ENCODE measurements at places on chromosomes 11 and 22. TPM values are rescaled to one million over a fixed set of nuclear protein-coding genes. Genes with fewer than 3 reads are reported as not detected.
A peak's percentile ranks its signal among the peaks of the same experiment; 100 is the strongest.

Gene IL18
- 31.6 TPM for total RNA-seq

DNA sequence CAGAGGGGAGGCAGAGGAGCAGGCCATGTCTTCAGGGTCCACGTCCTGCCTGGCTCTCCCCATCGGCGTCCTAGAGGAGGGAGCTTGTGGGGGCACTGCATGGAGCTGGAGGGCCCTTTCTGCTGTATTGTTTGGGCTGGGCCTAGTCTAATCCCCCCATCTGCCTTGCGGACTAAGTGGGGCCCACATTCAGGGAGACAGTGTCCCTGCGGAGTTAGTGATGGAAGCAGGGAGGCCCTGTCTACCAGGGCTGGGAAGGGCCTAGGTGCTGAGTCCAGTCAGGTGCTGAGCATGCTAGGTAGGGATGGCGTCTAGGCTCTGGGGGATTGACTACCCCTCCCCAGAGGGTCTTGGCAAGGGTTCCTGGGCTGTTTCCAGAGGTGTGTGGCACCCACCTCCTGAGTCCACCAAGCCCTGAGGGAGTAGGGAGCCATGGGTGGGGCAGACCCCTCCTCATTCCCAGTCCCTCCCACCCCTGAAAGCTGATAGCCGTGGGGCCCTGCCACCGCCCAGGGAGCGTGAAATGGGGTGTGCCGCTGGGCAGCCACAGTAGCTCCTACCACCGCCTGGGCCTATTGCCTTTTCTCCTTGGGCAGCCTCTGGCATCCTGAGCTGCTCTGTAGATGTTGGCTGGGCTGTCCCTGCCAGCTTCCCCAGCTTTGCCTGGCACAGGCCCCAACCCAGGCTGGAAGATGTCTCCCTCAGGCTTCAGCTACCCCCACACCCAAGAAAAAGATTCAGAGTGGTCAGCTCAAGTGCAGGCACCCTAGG is 1.9 kb upstream of the POLD4 start:
- H3K36me3 ChIP-seq = no peaks in the 10 kb centered on the region
- H3K27me3 ChIP-seq = no peaks in the 10 kb centered on the region
- H3K4me3 ChIP-seq = no peak overlapping the region
- H3K4me1 ChIP-seq = peaks cover 80% of the 10 kb centered on the region
- DNase-seq = no peak

Gene SAC3D1
- total RNA-seq = 3.1 TPM

Gene COMMD9
- 26.3 TPM for total RNA-seq

Gene SLC22A25
- not detected for total RNA-seq

GRCh38 chr11:64245797-64246620 is 734 bp downstream of the PPP1R14B start:
- H3K27ac ChIP-seq = peak overlapping the region; percentile 76
- H3K4me1 ChIP-seq = peaks cover 67% of the 10 kb centered on the region
- peak overlapping the region; percentile 69 for H3K4me3 ChIP-seq
- H3K36me3 ChIP-seq = peaks cover 15% of the 10 kb centered on the region
- peak; percentile 70 for DNase-seq

GRCh38 chr11:34613552-34614056 is 7.3 kb upstream of the EHF start:
- H3K27ac ChIP-seq = no peak overlapping the region
- peaks cover 15% of the 10 kb centered on the region for H3K4me1 ChIP-seq
- H3K27me3 ChIP-seq = no peaks in the 10 kb centered on the region
- H3K36me3 ChIP-seq = no peaks in the 10 kb centered on the region

- peak; percentile 55 for DNase-seq
- H3K27me3 ChIP-seq = no peaks in the 10 kb centered on the region
- H3K27ac ChIP-seq = no peak overlapping the region
- H3K4me3 ChIP-seq = no peak overlapping the region
- no peaks in the 10 kb centered on the region for H3K36me3 ChIP-seq
- H3K4me1 ChIP-seq = peaks cover 7% of the 10 kb centered on the region
Observed at GRCh38 chr22:33756508-33756949, 163.7 kb downstream of the LARGE1 start.

Gene RIN1
- total RNA-seq = 0.58 TPM

GRCh38 chr11:63993993-63994392 is 7.8 kb downstream of the OTUB1 start:
- no peaks in the 10 kb centered on the region for H3K27me3 ChIP-seq
- DNase-seq = no peak
- peaks cover 92% of the 10 kb centered on the region for H3K36me3 ChIP-seq
- no peak overlapping the region for H3K27ac ChIP-seq

DNA sequence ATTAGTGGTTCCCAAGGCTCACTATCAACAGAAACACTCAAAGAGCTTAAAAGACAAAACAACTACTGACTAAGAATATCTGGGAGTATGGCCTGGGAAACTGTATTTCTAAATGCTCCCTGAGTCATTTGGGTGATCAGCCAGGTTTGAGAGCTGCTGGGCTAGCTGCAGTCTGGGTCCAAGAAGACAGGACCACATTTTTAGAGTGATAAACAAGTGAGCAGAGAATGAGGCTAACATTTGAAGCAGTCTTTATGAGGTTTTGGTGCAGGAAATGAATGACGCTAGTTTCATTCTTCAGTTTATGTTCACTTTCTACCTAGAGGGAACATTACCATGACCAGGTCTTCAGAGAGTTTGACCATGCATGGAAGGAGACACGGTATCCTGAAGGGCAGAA is 97.7 kb downstream of the TEAD1 start:
- peaks cover 2% of the 10 kb centered on the region for H3K36me3 ChIP-seq
- no peak overlapping the region for H3K4me3 ChIP-seq
- no peak overlapping the region for H3K27ac ChIP-seq
- peaks cover 21% of the 10 kb centered on the region for H3K4me1 ChIP-seq
- H3K27me3 ChIP-seq = no peaks in the 10 kb centered on the region

Gene PRSS23
- 4.1 TPM for total RNA-seq

GRCh38 chr22:24089951-24090350 is 78.8 kb downstream of the CABIN1 start:
- peaks cover 59% of the 10 kb centered on the region for H3K36me3 ChIP-seq
- DNase-seq = no peak
- no peaks in the 10 kb centered on the region for H3K27me3 ChIP-seq
- no peaks in the 10 kb centered on the region for H3K4me1 ChIP-seq
- H3K27ac ChIP-seq = no peak overlapping the region
- H3K4me3 ChIP-seq = no peak overlapping the region

DNA sequence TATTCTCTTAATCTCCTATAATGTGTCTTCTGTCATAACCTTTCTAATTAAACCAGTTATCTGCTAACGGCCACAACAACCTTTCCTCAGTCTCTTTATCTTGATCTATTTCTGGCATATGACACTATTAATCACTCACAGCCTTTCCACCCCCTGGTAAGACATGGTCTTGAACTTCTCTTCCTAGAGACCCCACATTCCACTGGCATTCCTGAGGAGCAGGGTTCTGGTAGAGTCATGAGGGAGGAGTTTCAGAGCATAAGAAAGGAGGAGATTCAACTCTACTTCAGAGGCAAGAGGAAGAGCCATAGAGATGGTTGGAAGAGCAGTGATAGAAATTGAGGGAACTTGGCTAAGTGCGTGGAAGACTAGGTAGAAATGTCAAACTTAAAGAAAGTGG is 325.6 kb downstream of the BLID start:
- no peak overlapping the region for H3K4me3 ChIP-seq
- no peak for DNase-seq
- no peaks in the 10 kb centered on the region for H3K27me3 ChIP-seq
- no peaks in the 10 kb centered on the region for H3K4me1 ChIP-seq
- H3K36me3 ChIP-seq = no peaks in the 10 kb centered on the region

DNA sequence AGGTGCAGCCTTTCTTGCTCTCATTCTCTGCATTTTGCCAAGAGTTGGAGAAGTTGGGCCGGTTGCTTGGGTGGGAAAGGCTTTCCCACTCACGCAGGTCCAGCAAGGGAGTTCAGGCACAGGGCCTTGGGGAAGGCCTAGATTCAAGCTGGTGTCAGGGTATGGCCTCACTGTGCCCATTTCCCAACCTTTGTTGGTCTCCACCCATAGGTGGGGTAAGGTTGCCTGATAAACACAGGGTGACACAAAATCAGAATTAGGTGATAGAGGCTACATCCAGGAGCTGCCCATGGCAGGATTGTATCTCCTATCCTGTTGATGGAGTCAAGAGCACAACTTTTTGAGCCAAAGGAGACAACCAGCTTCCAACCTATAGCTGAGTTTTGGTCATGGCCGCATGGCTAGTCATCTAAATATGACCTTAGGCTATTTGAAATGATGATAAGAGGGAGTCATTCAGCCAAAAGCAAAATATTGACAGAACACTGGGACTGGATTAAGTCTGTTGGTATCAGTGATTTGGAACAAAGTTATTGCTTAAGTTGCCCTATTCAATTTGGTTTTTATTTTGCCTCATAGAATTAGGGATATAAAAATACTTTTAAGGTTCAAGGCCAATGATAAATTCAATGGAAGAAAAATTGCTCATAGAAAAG is 20.9 kb downstream of the CAT start:
- H3K4me3 ChIP-seq = no peak overlapping the region
- H3K4me1 ChIP-seq = peaks cover 8% of the 10 kb centered on the region
- H3K36me3 ChIP-seq = peaks cover 100% of the 10 kb centered on the region
- H3K27me3 ChIP-seq = no peaks in the 10 kb centered on the region
- peak overlapping the region; percentile 30 for H3K27ac ChIP-seq

Gene EFCAB6
- total RNA-seq = 0.29 TPM

GRCh38 chr11:112962579-112963367 is 1.6 kb downstream of the NCAM1 start:
- DNase-seq = peak; percentile 85
- no peaks in the 10 kb centered on the region for H3K36me3 ChIP-seq
- peaks cover 56% of the 10 kb centered on the region for H3K4me1 ChIP-seq
- H3K4me3 ChIP-seq = peak overlapping the region; percentile 71
- peak overlapping the region; percentile 76 for H3K27ac ChIP-seq
- H3K27me3 ChIP-seq = peaks cover 55% of the 10 kb centered on the region

GRCh38 chr11:119323532-119324033 is 6.7 kb upstream of the MCAM start:
- H3K4me1 ChIP-seq = peaks cover 46% of the 10 kb centered on the region
- no peak overlapping the region for H3K27ac ChIP-seq
- peak; percentile 90 for DNase-seq
- no peaks in the 10 kb centered on the region for H3K36me3 ChIP-seq

- no peaks in the 10 kb centered on the region for H3K27me3 ChIP-seq
- H3K36me3 ChIP-seq = no peaks in the 10 kb centered on the region
- no peak overlapping the region for H3K4me3 ChIP-seq
- H3K4me1 ChIP-seq = peaks cover 22% of the 10 kb centered on the region
- DNase-seq = no peak
Observed at GRCh38 chr22:23531283-23531956, 48.7 kb downstream of the IGLL1 start.

Gene CLTCL1
- total RNA-seq = 10.1 TPM

Gene GPR83
- total RNA-seq = not detected

DNA sequence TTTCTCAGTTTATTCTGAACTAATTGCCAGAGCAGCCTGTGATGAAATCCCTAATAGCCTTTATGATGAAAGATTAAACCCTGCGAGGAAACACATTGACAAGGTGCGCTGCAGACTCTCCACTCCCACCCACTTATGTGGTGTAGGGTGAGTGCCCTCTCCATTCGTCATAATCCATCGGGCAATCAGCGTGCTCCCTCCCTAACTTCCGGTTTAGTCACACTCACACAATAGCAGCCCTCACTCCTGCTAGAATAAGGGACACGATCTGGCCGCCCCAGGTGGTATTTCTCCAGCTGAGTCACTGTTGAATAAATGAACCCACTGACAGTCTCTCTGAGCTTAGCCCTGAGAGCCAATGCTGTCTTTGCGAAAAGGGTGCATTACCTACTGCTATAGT is 188.3 kb downstream of the OPCML start:
- H3K27ac ChIP-seq = no peak overlapping the region
- H3K4me1 ChIP-seq = no peaks in the 10 kb centered on the region
- no peak overlapping the region for H3K4me3 ChIP-seq

DNA sequence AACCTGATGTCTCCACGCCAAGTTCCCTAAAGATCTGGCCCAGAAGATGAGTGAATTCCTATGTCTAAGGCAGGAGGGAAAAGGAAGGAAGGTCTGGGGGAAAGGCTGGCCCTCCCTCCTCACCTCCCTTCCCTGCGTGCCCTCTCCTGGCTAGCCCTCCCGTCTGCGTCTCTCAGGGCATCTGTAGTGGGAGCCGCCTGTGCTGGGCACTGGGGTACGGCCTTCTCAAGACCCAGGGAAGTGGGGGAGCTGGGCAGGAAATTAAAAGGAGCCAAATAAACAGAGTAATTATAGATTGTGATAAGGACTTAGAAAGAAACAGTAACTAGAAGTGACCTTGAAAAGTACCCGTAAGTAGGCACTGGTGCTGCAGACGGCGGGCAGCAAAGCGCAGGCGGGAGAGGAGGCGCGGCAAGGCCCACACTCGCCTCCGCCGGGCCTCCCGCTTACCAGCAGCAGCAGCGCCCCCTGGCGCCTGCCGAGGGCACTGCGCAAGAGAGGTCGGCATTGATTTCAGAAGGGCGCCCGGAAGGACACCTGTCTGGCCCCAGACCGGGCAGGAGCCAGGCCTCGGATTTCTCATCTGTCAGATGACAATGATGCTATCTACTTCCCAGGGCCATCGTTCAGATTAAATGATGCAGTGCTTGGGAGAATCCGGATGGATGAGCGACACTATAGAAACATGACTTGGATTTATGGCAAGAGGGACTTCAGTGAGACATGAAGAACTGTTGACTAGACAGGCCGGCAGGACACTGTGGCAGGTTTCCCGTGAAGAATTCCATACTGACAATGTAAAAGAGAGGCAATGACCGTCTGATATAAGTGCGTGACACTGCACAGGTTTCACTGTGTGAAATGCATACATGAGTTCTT is 7.3 kb downstream of the KCNJ1 start:
- peak; percentile 88 for DNase-seq
- H3K4me1 ChIP-seq = peaks cover 9% of the 10 kb centered on the region
- H3K36me3 ChIP-seq = no peaks in the 10 kb centered on the region
- H3K27me3 ChIP-seq = no peaks in the 10 kb centered on the region
- H3K4me3 ChIP-seq = peak overlapping the region; percentile 9
- H3K27ac ChIP-seq = no peak overlapping the region

Gene CDC42BPG
- total RNA-seq = 32.5 TPM

DNA sequence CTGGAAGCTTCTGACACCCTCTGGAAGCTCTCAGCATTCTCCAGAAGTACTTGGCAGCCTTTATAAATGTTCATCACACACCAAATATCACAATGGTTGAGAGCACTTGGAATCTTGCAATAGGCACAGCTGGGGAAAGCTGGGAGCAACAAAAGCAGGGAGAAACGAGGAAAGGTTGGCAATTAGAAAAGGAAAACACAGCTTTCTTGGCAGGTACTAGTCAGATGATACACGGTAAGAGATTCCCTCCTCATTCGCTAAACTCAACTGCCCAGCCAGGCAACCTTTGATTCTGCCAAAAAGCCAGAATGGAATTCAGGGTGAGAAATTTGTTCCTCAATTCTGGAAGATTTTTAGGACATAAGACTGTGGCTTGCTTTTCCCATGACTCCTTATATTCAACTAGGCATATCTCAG is 576.9 kb upstream of the ANO5 start:
- no peak overlapping the region for H3K4me3 ChIP-seq
- no peaks in the 10 kb centered on the region for H3K36me3 ChIP-seq
- H3K4me1 ChIP-seq = no peaks in the 10 kb centered on the region
- H3K27me3 ChIP-seq = no peaks in the 10 kb centered on the region

DNA sequence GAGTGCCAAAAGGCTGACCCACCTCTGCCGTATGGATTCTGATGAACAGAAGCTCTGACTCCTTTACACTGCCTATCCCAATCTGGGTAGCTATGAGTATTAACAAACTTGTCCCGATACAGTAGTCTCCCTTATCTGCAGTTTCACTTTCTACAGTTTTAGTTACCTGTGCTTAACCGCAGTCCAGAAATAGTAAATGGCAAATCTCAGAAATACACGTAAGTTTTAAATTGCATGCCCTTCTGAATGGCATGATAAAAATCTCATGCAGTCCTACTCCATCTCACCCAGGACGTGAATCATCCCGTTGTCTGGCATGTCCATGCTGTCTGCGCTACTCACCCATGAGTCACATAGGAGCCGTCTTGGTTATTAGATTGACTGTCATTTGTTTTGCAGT is 68.8 kb downstream of the SNX19 start:
- H3K27ac ChIP-seq = no peak overlapping the region
- no peaks in the 10 kb centered on the region for H3K4me1 ChIP-seq
- H3K27me3 ChIP-seq = no peaks in the 10 kb centered on the region

Gene BCO2
- total RNA-seq = 21.8 TPM

Gene SAA4
- not detected for total RNA-seq

Measured in stomach (tissue), 19 donors.